ENCODE measurements at places on chromosomes 7 and 10.

DNA sequence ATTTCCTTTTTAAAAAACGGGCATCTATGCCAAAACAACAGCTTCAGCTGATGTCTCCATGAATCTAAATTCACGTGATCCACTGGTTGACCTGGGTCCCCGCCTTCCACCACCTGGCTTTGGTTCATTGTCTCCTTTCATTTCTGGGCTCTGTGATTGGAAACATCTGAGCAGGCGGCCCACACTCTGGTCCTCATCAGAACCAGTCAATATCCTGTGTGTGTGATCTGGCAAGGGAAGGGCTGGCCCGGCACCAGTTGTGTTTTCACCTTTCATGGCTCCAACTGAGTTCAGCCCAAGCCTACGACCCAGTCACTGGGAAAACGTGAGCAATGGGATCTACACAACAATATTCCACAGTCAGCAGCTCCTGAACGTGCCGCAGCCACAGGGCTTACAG, 46.2 kb downstream of the PARP12 start:
- no peak for DNase-seq

GRCh38 chr10:50456719-50457118, 167.0 kb downstream of the SGMS1 start:
- no peak for DNase-seq

DNA sequence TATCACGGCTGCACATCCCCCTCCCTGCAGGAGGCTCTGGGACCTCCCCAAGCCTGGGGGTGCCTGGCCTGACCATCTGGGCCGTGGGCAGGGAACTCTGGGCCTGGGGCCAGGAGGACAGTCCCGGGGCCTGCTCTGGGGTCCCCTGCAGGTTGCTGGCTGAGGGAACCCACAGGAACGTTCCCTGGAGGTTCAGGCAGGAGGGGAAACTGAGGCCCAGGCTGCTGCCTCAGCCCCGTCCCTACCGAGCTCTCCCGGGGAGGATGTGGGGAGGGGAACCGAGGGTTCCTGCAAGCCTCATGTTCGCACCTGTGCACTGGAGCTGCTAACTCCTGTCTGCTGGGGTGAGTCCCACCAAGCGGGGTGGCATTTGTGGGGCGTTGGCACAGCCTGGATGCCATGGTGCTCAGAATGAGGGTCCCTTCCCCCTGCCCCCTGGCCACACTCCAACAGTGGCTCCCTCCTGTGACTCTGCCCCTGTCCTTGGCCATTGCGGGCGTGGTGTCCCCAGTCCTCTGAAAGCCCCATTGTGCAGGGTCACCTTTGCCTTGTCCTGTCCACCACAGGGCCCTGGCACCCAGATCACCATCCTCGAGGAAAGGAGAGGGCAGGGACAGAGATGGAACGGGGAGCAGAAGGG, 9.4 kb downstream of the ELFN1 start:
- DNase-seq: no peak

DNA sequence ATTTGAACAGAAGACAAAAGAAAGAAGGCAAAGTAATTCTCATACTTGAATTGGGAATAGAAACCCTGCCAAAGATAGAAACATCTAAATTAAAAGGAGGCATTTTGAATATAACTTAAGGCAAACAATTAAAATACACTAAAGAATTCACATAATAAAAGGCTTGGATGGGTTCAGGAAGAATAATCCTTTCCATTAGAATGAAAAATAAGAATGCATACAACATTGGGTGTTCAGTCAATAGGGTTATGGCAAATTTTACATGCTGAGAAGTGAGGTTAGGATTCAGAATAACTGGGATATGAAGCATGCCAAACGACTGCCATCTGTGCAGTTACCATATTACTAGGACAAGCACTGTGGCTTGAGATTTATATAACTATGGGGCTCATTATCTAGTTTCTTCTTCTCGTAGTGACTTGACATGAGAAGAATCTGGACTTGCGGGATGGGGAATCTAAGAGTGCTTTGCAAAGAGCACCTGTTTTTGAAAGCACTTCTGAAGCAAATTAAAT, 326.5 kb downstream of the THSD7A start:
- no peak for DNase-seq

DNA sequence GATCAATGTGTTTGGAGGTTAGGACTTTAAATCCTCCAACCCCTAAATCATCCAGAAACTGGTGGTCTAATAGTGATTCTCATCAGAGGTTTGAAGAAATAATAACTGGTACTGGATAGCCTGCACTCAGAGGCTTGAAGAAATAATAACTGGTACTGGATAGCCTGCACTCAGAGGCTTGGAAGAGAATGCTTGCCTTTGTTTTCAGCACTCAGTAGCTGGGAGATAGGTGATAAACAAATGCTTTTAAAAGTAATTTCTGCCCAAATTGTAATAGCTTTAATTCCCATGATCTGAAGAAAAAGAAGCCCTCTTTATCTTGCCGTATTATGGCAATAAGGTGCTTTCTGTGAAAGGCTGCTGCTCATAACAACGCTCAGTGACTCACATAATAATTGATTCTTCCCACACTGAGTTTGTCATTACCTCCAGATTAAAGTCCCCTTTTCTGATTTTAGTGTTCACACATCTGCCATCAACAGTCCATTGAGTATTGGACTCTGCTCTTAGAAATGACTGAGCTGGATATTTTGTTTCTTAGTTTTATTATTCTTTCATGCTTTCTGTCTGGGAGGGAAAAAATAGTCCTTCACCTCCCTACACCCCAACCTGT, 112.3 kb upstream of the PHYHIPL start:
- DNase-seq: no peak

- DNase-seq: no peak
These were observed 153.3 kb downstream of the UBE2H start for GRCh38 chr7:129799350-129799955.

DNA sequence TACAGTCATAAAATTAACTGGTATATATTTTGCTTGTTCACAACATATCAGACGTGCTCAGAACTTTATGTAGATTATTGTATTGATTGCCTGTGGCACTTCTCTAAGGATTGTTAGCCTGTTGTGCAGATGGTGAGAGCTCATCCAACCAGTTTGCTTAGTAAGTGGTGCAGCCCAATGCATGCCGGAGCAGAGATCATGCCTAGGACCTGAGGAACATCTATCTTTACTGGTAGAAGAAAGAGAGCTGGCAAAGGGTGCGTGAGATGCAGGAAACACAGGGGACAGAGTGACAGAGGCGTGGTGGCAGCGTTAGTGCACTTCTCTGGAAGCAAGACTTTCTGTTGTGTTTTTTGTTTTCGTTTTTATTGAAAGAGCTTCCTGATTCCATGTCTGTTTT, 35.9 kb downstream of the CCM2 start:
- no peak for DNase-seq

- DNase-seq: no peak
These were observed 327.5 kb upstream of the PHF14 start for GRCh38 chr7:10646194-10646593.

GRCh38 chr7:34108165-34108564, 202.8 kb downstream of the BMPER start:
- DNase-seq: no peak

- DNase-seq: no peak
These were observed 252.9 kb downstream of the THSD7A start for GRCh38 chr7:11579141-11579540.

DNA sequence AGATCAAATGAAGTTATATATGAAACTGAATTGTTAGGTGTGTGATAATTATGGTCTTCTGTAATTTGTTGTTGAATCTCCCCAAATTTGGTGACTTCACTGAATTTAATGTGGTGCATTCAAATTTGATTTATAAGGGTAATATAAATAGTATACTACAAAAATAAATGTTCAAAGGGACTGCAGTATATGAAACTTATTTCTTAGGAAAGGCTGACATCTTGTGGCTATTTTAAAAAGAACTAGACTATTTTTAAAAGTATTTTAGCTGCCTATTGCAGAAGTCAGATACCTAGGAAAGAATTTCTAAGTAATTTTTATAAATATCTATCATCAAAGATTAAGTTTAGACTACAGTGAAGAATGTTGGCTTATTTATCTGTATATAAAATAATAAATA, 36.6 kb downstream of the ATRNL1 start:
- peak; percentile 22 for DNase-seq

GRCh38 chr7:43490016-43490415, 92.9 kb upstream of the STK17A start:
- no peak for DNase-seq

DNA sequence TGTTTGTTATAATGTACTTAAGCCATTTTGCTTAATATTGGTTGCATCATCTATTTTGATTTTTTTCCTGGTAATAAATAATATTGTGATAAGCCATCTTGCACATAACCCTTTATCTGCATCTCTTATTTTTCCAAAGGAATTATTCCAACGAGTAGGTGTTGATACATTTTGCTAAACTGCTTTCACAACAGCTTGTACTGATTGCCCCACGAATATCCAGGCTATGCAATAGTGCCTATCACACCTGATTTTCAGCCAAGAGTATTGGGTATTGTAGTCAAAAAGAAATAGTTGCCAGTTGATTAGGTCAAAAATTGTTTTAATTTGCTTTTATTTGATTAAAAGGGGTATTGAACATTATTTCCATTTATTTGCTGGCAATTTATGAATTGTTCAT, 20.7 kb downstream of the CREB5 start:
- no peak for DNase-seq

DNA sequence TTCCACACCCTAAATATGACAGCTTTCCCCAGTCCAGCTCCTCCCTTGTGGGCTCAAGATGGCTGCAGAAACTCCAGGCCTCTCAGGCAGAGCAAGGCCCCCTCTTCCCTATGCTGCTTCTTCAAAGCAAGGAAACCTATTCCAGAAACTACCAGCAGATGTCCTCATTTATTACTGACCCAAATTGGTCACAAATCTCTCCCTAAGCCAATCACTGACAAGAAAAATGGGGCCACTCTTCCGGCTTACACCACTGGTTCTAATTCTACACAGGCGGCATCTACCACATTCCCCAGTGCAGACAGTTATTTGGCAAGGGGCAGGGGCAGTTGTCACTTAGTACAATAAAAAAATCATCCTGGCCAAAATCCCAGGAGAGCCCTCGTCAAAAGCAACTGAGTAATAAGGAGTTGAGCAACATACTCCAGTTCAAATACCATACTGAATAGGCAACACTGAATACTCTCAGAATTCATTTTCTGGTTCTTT, 150.4 kb downstream of the SFMBT2 start:
- DNase-seq: peak; percentile 70

DNA sequence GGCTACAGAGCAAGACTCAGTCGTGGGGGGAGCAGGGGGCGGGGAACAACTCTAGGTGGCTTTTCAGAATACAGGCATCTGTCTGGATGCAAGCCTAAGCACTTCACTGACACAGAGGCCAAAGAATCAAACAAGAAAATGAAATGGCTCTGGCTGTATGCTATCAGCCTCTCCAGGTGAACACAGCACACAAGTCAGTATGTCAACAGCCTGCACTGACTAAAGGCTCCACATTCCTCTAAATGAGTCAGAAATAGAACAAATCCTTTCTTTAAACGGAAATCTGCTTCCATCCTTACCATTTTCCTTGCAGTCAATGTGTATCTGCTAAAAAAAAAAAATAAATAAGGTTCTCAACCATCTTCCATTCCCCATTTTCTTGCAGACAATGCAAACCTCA, 88.3 kb downstream of the ARMH3 start:
- DNase-seq: no peak

DNA sequence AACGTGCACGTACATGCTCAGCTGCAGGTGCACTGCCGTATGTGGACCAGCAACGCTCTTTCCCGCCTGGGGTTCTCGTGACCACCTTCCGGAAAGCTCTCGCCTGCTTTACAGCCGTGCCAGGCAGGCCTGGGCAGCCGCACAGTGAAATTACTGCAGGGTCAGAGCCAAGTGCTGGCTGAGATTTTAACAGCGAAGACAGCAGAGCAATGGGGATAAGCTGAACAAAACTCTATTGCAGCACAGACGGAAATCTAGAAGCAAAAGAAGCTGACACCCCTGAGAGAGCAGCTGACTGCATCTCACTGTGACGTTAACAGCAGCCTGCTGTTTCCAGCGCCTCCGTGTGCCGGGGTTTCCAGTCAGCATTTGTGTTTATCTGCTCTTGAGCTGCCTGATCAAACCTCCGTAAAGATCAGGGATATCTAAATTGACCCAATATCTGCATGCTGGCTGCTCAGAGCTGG, 179.0 kb downstream of the DIP2C start:
- DNase-seq: no peak

DNA sequence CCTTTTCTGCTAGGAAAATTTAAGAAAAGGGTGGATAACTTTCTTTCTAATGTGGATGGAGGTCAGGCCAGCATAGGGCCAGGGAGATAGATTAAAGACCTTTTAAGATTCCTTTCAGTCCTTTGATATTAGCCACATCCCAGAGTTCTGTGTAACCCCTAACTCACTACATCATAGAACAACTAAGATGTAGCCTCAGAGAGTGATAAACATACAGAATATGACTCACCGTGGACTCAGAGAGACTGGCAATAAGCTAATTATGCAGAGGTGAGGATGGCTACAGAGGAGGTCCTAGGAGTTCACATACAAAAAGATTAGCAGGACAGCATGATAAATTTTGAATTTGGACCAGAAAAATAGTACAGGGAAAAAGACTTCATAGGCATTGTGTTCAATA, 141.0 kb downstream of the AOAH start:
- no peak for DNase-seq

- DNase-seq: no peak
These were observed 141.3 kb downstream of the CFTR start for GRCh38 chr7:117621075-117621618.

DNA sequence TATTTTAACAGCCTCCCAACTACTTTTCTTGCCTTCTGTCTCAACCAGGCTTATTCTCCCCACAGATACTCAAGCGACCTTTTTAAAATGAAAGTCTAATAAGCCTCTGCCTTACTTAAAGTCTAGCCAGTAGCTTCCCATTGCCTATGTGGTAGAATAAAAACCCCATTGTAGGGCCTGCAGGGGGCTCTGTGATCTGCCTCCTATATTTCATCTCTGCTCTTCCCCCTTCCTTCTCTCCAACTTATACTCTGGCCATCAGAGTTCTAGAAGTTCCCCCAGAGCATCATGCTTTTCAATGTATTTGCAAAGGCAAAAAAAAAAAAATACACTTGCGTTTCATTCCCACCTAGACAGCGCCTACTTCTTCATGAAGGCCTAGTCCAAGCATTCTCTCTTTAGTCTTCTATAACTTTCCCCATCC, 167.7 kb upstream of the ADO start:
- DNase-seq: no peak

GRCh38 chr10:2616215-2616614, 451.1 kb upstream of the PFKP start:
- DNase-seq: no peak

DNA sequence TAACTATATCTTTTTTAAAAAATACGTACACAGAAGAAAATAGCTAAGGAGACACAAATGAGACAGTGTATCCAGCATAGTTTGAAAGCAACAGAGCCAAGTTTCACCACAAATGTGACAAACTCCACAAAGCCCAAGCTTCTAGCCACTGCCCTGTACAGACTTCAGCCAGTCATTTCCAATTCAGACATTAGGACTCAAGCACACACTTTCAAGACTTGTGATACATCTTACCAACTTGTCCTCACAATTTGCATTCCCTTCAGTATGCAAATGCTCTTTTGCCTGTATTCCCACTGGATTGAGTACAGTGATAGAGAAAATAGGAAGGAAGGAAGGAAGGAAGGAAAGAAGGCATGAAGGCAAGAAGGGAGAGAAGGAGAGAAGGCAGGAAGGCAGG, 510.4 kb downstream of the KCNMA1 start:
- no peak for DNase-seq
